Fibroblast of skin of back (primary cell): ENCODE measurements at places on chromosomes 1 and 21.
A peak's percentile ranks its signal among the peaks of the same experiment; 100 is the strongest.

GRCh38 chr21:16193496-16194094 lies 463.8 kb downstream of the USP25 start:
- DNase-seq: no peak

GRCh38 chr1:247273013-247273412 lies 17.1 kb downstream of the VN1R5 start:
- no peak for DNase-seq

DNA sequence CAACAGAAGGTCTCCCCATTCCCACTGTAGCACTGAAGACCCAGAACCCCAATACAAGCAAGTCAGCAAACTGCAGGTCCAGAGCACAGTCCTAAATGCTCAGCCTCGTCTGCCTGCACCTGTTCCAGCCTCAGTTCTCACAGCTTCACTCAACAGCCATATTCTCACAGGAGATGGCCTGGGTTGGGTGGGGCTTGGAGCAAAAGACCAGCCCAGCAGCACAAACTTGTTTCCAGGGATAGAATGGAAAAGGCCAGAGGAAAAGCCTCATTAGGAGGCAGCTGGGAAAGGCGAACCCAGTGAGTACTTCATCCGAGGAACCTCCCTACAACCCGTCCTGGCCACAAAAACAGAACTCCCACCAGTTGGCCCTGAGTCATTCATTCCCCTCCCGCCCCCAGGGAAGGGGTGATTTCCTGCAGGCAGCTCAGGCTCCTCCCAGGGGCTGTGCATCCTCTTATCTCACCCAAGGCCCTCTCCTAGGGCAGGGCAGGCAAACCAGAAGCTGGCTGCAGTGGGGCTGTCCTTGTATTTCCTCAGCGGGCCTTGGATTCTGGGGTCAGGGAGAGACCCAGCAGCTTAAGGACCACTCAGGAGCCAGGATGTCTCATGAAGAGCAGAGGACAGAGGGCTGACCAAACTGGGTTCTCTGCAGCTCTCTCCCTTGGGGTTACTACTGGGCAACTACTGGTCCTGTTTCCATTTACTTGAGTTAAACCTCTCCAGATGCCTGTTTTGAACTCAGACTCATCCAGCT lies 7.4 kb upstream of the MPL start:
- peak; percentile 92 for DNase-seq

GRCh38 chr1:16946646-16947045 lies 24.9 kb downstream of the CROCC start:
- no peak for DNase-seq

DNA sequence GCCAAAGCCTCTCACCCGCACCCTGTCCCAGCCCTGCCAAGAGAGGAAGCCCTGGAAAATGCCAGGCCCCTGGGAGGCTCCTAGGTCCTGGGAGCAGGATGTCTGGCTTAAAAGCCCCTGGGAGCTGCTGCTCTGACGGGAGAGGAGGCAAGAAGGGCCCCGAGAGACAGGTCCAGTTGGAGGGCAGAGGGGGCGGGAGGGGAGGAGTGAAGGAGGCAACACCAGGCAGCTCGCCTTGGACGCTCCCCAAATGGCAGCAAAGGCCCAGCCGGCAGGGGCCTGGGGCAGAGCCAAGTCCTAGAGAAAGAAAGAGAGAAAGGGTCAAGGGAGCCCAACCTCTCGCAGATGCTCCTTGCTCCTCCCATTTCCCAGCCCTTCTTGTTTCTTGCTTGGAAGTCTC lies 6.8 kb downstream of the ETV3L start:
- no peak for DNase-seq

DNA sequence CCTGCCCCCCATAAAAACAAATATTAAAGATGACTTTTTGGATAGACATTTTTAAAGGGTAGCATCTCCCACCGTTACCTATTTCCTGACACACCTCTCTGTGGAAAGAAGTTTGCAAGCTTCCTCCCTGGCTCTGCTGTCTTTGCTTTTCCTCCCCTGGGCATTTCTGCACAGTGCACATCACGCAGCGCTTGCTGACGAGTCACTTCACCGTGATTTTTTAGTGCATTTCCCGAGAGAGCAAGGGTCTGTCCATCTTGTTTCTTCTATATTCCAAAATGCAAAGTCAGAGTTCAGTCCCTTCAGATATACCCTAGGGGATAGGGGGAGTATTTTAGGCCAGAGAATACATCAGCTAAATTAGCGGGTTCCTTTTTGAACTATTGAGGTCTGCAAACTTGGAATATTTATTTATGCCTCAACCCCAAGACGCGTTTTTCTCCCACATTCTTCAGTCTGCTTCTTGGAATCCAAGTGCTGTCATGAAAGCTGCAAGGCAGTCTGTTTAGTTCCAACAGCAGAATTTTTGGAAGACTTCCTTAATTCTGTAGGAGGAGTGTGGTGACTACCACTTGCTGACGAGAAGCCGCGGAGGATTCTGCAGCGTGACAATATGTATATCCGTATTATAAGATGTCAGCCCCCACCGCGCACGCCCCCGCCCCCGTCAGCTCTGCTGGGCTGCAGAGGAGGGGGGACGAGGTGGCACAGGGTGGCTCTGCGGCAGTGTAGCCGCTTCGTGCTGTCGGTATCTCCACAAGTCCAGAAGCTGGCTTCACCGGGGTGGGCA lies 22.4 kb downstream of the SMYD2 start:
- DNase-seq: peak; percentile 53

GRCh38 chr1:92784021-92784638 lies 778 bp downstream of the EVI5 start:
- DNase-seq: peak; percentile 45

- DNase-seq: no peak
These were observed 5.4 kb upstream of the GJA8 start for GRCh38 chr1:147897029-147897752.

DNA sequence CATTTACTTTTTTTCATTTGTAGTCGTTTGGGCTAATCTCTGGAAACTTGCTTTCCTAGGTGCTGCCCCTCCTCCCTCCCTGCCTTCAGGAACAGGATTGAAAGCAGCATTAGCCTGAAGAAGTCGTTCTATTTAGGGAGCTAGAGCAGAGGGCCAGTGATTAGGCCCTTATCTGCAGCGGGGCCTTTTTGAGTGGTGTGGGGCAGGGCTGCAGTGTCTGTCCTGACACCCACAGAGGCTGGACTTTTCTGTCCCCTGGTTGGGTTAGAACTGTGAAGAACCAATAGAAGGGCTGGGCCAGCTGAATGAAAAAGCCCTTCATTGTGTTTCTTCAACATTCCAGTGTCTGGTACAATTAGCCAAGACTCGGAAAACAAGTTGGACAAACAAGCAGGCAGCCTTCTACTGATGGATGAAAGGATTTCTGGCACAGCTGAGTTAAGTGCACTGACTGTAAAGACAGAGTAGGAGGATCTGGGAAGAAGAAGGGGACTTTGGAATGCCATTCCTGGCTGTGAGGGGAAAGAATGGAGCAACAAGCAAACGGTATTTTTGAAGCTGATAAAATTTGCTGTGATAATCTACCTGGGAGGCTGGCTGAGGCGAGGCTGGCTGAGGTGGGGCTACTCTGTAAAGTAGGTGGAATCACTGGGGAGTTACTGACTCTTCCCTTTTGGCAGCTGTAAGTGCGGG lies 9.7 kb downstream of the MACF1 start:
- no peak for DNase-seq

GRCh38 chr1:10553118-10553517 lies 78.4 kb downstream of the PEX14 start:
- no peak for DNase-seq

DNA sequence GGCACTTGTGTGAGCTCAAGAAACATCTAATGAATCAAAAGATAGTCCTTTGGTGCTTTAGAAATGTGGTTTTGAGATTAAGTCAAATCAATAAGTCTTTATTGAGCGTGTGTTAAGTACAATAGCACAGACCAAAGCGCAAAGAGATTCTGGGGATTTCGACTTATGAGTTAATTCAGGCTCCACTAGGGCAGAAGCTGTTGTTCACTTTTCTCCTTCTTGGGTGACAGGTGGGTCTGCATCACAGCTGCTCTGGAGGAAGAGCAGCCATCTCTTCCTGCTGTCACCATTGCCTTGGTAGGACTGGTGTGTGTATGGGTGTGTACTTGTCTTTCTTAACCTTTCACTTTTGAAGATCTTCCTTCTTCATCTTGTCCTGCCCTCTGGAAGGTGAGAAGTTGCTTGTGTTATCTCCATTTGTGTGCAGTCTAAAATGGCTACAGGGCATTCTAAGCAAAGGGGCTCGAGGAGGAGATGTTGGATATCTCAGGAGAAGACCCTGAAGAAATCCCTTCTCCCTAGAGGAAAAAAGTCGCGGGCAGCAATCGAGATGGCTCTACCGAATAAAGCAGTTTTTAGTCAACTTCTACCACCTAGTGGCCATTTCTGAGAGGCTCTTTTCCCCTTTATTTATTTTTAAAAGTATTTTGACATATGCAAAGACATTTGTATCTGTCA lies 22.9 kb upstream of the DISC1 start:
- peak; percentile 57 for DNase-seq

- no peak for DNase-seq
These were observed 16.1 kb downstream of the COL6A1 start for GRCh38 chr21:45997495-45998275.

GRCh38 chr1:12406211-12407021 lies 176.6 kb downstream of the VPS13D start:
- peak; percentile 13 for DNase-seq

DNA sequence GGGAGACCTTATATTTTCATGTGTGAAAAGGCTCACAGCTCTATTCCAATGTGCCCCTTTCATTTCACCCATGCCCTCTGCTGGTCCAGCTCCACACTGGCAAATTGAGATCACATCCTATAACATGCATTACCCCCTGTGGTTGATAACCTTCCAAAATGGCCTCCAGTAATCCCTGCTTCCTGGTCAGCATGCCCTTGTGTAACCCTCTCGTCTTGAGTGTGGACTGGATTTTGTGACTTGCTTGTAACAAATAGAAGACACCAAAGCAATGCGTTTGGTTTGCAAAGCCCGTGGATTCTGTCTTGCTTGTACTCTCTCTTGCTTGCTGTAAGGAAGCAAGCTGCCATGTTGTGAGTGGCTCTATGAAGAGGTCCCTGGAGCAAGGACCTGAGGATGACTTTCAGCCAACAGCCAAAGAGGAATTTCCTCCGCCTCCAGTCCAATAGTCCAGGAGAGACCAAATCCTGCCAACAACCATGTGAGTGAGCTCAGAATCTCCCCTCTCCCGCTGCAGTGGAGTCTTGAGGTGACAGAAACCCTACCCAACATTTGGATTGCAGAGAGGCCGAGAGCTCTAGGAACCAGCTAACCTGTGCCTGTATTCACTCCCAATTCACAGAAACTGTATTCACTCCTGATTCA lies 17.4 kb downstream of the KCNA10 start:
- no peak for DNase-seq

- peak; percentile 65 for DNase-seq
These were observed 279.9 kb upstream of the ADAMTS5 start for GRCh38 chr21:27246741-27247140.

GRCh38 chr1:43554444-43554992 lies 23.8 kb downstream of the PTPRF start:
- peak; percentile 42 for DNase-seq

- DNase-seq: no peak
These were observed 9.9 kb upstream of the NADK start for GRCh38 chr1:1788136-1788535.

GRCh38 chr1:213366141-213366831 lies 315.2 kb downstream of the RPS6KC1 start:
- no peak for DNase-seq

DNA sequence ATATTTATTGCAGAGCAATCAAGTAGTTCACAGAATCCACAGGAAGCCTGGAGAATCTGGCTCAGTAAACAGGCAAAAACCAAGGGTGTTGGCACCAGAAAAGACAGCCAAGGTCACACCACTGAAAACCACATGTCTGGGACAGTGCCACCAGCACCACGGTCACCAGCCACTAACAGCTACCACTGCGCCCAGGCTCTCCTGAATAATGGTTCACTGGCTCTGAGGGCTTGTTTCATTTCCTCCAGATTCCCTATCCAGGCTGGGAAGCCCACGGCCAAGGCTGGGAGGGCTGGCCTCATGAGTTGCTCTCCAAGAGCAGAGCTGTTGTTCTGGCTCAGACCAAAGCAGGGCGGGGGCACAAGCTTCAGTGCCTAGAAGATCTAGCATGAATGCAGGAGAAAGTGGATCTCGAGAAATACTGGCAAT lies 54.5 kb upstream of the PTGFRN start:
- DNase-seq: peak; percentile 38
